GM04503 (cell line): ENCODE measurements at places on chromosomes 12 and 14.
A peak's percentile ranks its signal among the peaks of the same experiment; 100 is the strongest.

DNA sequence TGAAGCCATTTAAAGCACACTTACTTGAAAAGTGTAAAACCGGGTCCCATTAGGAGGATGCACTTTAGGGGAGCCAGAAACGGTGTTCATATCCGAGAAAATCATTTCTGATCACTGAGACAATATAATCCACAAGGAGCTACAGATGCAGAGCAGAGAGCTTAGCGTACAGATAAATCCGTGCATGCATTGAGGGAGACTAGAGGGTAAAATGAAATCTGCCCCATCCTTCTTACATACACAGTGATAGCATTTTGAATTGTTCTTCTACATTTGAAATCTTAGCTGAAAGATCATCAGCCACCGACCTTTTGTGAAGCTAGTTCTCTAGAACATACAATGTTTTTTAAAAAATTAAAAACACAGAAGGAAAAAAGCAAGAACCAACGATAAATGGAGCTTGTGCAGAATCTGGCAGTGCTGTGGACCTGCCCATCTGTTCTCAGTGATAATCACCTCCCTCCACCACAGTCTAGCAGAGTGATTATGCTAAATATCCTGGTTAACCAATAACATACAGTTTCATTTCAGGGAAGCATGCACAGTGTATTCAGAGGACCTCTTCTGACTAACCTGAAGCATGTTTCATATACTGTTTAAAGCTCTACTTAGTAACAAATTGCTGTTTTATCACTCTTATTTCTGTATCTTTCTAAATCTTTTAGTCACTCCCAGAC lies 161.1 kb downstream of the PPFIA2 start:
- no peak for DNase-seq

GRCh38 chr12:66741919-66742318 lies 63.0 kb upstream of the GRIP1 start:
- DNase-seq, result no peak

DNA sequence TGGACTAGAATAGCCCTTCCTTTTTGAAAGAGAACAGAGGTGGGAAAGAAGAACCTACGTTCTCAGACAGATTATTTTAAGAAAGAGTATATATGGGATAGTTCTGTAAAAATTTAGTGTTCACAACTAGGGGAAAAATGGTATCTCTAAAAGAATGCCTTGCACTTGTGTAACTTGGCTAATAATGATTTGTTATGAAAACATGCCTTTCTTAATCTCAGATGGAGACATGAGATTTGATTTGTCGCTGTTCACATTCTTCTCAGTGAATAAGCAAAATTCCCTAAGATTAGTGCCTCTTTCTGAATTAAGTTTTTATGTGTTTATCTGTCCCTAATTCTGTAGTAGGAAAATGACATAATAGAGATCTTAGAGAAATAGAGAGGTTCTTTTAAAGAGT lies 100.8 kb downstream of the USP15 start:
- DNase-seq, result no peak

- DNase-seq, result peak; percentile 42
Measured at GRCh38 chr12:28032811-28033537, 60.4 kb upstream of the PTHLH start.

- DNase-seq, result no peak
Measured at GRCh38 chr12:132089407-132089910, 54.7 kb downstream of the DDX51 start.

DNA sequence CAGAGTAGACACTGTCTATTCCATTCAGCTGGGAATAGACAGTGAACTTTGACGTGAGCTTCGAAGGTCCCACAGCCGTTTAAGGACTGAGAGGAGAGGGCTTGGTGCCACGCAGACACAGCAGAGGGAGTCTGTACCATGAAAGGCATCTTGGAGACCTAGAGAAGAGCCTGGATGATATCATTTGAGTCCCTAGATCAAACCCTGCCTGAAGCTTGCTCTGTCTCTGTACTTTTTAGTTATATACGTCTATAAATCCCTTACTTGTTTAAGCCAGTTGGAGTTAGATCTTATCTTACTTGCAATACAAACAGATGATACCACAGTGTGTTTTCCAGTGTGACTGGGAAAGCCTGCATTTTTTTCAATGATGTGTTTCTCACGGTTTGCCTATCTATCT lies 128.9 kb upstream of the RTL1 start:
- no peak for DNase-seq

DNA sequence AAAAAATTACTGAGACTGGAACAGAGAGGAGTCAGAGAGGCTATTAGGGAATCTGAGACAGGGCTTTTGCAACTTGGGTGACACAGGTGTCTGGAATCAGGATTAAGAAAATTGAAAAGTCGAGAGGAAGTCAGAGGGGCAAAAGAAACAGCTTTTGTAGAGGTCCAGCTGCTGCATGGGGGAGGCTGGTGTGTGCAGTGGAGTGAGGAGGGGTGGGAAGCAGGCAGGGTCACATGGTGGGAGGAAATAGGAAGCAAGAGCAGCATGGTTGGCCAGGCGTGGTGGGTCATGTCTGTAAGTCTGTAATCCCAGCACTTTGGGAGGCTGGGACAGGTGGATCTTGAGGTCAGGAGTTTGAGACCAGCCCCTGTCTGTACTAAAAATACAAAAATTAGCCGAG lies 69.7 kb upstream of the VRK1 start:
- no peak for DNase-seq

DNA sequence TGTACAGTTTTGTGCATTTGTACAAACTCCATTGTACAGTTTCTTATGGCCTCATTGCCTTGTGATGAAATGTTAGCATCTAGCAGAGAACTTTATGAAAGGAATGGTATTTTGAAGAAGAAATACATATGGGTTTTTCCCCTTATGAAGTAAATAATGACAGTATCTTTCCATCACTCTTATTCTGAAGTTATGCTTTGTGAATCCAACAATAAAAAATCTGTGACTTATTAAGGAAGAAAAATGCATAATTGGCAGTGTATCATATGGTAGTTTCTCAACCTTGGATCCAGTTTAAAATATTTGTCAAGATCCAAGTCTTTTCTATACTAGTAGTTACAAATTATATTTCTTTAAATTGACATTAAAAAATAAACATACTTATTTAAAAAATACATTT lies 859.1 kb upstream of the FLRT2 start:
- DNase-seq, result no peak

GRCh38 chr12:124327362-124328043 lies 32.6 kb downstream of the RFLNA start:
- DNase-seq, result no peak

- DNase-seq, result no peak
Measured at GRCh38 chr12:100268835-100269564, 2.0 kb downstream of the SCYL2 start.

- no peak for DNase-seq
Measured at GRCh38 chr14:23364164-23365035, 572 bp downstream of the EFS start.

GRCh38 chr12:53004178-53004577 lies 2.1 kb upstream of the EIF4B start:
- DNase-seq, result no peak

DNA sequence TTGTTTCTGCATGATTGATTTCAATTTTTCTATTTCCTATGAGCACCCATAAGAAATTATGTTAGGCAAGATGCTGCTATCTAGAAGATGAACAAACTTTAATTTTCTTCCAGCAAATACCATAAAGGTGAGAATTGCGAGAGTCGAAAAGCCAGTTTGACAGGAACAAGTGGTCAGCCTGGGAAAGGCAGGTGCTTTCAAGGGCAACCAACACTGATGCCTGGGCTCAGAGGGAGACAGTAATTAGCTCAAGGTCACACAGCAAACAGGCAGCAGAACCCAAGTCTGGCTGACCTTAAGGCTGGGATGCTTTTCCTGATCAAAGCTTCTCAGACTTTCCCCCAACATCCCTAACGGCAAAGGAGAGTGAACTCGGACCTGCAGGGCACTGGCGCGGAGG lies 6.8 kb upstream of the OTUB2 start:
- no peak for DNase-seq

DNA sequence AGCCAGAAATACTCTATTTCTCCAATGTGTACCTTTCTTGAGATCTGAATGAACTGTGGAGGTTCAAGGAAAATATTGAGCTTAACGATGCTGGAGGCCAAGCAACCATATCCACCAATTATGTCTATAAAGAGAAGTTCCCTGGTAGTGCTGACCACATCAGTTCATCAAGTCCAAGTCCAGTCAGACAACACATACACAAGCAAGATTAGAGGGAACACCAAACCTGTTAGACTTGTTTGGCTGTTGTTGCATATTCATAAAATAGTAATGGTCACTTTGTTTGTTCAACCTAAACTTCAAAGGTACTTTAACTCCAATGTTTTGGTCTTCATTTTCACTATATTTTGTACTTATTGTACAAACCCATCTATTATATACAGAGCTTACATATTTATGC lies 81.6 kb downstream of the LMO3 start:
- DNase-seq, result no peak

GRCh38 chr12:41606468-41607445 lies 418.6 kb downstream of the PDZRN4 start:
- DNase-seq, result no peak

DNA sequence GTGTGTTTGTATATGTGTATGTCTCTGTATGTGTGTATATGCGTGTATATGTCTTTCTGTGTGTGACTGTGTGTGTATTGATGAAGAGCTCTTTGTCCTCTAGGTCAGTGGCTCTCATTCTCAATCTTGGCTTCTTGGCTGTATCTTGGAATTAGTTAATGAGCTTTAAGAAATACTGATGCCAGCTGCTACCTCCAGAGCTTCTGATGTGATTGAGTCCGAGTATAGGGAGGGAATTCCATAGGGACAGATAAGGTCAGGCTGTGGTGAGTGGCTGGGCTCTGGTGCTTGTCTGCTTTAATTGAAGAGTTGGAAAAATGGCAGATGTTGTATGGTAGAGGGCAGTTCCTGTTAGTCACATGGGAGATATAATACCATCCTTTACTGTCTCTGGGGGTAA lies 140.1 kb downstream of the C12orf75 start:
- DNase-seq, result no peak

DNA sequence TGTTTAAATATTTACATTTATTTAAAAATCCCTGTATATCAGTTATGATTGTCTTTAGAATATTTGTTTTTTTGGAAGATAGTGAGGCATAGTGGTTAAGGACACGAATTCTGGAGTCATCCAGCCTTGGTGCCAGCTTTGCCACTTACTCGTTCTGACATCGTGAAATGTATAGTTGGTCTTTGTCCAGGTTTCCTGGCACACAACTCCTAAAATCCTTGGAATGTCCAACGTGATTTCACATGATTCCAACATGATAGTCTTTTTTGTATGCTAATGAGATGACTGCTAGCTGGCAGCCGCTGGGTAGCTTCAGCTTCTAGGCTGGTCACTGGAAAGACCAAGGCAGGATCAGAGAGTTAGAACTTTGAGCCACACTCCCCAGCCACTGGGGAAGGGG lies 64.8 kb downstream of the PRICKLE1 start:
- DNase-seq, result no peak

GRCh38 chr12:19826980-19827550 lies 387.8 kb downstream of the AEBP2 start:
- no peak for DNase-seq

GRCh38 chr14:91350483-91350812 lies 67.2 kb downstream of the CCDC88C start:
- DNase-seq, result no peak

GRCh38 chr12:79444089-79444488 lies 246.7 kb downstream of the PAWR start:
- DNase-seq, result no peak

- no peak for DNase-seq
Measured at GRCh38 chr12:120546050-120546386, 11.9 kb downstream of the RNF10 start.

DNA sequence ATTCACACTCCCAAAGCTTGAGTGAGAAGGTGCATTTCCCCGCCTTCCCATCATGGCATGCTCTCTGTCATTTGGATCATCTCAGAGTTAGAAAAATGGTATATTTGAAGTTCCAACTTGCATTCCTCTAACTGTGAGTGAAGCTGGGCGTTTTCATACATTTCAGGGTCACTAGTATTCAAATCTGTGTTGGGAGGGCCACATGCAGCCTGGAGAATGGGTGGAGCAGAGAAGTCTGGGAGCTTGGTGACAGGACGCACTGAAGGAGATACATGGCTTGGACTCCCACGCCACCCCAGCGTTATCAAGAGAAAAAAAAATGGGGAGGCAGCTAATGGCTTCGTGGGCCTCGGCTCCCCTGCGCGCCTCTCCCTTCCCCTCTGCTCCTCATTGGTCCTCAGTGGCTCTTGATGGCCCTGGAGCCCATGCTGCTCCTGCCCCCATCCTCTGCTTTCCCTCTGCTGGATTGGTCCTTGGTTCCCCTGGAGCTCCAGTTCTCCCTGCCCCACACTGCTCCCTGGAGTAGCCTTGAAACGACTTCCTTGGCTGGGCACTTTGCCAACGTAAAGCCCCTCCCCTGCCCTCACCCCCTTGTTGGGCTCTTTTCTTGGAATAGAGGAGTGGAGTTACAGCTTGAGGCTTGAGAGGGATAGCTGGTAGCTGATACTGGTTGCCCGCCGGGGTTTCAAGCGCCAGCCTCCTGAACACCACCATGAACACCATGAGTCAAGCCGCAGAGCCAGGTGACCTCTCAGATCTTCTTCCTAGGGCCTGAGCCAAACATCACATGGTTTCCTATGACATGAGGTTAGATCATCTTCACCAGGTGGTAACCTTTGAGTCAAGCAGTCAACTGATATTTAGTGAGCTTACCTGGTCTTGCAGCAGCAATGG lies 139.6 kb downstream of the PRKCH start:
- no peak for DNase-seq

DNA sequence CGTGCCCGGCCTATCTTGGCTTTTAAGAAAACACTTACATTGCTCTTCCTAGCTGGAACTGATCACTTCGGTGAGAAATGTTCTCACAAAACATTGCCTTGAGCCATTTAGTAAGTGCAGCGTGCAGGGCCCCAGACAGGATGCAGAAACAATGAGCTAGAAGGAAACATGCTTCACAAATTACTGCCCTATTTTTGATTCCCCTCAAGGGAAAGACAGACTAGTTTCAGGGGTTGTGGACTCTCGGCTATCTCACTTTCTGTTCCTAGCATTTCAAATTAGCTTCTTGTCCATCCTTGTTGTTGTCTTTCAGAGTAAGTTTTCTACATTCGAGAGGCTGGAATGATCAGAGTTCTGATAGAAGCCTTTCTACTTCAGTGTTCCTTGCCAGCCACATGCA lies 21.6 kb downstream of the TGFB3 start:
- DNase-seq, result no peak

DNA sequence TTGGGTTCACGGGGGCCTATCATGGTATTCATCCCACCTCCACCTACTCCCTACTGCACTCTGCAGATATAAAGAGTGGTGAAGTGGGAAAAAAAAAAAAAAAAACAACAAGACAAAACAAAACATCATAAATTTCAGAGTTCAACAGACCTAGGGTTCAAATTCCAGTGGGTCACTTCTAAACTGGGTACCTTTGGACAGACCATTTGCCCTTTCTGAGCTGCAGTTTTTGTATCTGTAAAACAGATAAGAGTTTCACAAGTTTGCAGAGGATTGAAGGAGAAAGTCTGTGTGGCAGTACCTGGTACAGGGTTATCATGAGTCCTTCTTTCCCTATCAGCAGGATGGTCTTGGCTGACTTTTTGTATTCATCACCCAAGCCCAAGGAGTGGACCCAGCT lies 211.2 kb upstream of the EEA1 start:
- no peak for DNase-seq

GRCh38 chr12:116346741-116347140 lies 69.2 kb upstream of the MED13L start:
- DNase-seq, result peak; percentile 76

- no peak for DNase-seq
Measured at GRCh38 chr12:66776974-66777373, 98.1 kb upstream of the GRIP1 start.

- no peak for DNase-seq
Measured at GRCh38 chr12:132449565-132450417, 40.2 kb upstream of the FBRSL1 start.
